ENCODE measurements at places on chromosomes 6 and 20. TPM values are rescaled to one million over a fixed set of nuclear protein-coding genes. Genes with fewer than 3 reads are reported as not detected.

DNA sequence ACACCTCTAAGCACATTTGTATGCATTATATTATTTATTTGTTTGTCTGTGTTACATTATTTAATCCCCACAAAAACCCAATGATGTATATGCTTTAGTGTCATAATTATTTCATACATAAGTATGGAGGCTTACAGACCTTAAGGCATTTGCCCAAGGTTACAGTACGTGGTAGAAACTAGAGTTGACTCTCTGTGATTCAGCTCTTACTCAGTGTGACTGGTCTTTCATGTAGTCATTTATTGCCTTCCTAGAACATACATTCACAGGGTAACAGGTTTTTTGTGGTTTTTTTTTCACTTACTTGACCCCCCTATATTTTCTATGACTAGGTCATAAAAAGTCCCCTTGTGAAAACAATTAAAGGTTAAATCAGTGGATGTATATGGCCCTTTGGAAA, 566.8 kb downstream of the TFAP2A start:
- no peaks in the 10 kb centered on the region for H3K36me3 ChIP-seq
- DNase-seq: no peak
- no peak overlapping the region for H3K27ac ChIP-seq
- H3K4me3 ChIP-seq: no peak overlapping the region
- H3K27me3 ChIP-seq: no peaks in the 10 kb centered on the region

DNA sequence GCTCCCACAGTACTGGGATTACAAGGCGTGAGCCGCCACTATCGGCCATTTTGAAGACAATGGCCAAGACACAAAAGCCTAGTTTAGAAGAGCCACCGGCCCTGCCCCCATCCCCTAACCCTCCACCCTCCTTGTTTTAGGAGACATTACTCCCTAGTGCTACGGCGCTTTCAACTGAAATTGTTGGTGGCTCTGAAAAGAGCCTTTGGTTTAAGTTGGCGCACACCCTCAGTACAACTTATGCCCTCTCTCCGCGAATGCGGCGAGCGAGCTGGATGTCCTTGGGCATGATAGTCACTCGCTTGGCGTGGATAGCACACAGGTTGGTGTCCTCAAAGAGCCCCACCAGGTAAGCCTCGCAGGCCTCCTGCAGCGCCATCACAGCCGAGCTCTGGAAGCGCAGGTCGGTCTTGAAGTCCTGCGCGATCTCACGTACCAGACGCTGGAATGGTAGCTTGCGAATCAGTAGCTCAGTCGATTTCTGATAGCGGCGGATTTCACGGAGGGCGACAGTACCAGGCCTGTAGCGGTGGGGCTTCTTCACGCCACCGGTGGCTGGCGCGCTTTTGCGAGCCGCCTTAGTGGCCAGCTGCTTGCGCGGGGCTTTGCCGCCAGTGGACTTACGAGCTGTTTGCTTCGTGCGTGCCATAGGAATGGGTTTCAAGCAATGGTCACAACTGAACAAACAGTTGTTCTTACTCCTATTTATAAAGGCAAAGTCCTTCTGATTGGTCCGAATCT, 114.9 kb upstream of the BTN3A2 start:
- DNase-seq: peak; percentile 87
- H3K4me1 ChIP-seq: peaks cover 3% of the 10 kb centered on the region
- H3K4me3 ChIP-seq: peak overlapping the region; percentile 85
- peak overlapping the region; percentile 67 for H3K27ac ChIP-seq

GRCh38 chr6:142165227-142165626, 18.2 kb downstream of the VTA1 start:
- DNase-seq: no peak
- H3K36me3 ChIP-seq: no peaks in the 10 kb centered on the region
- H3K27ac ChIP-seq: no peak overlapping the region
- no peak overlapping the region for H3K4me3 ChIP-seq
- no peaks in the 10 kb centered on the region for H3K27me3 ChIP-seq

GRCh38 chr20:8706961-8707700, 361.8 kb upstream of the PLCB4 start:
- no peak overlapping the region for H3K4me3 ChIP-seq
- no peaks in the 10 kb centered on the region for H3K4me1 ChIP-seq
- no peak overlapping the region for H3K27ac ChIP-seq

DNA sequence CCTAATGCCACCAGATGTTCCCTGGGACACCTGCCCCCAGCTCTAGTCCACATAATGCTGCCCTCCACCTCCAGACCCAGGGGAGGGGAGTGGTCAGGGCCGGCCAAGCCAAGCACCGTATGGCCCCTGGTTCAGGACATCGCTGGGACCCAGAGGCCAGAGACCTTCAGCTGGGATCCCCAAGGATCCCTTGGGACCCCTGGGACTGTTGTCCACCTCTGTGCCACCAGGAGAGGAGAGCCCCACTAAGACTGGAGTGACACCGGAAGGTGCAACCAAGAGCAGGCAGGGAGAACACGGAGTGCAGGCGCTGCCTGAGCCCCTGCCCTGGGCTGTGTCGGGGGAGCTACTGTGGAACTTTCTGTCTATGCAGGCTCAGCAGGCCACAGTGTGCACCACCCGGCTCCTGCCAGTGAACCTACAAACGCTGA, 43.6 kb downstream of the CTCFL start:
- no peak overlapping the region for H3K27ac ChIP-seq
- no peak overlapping the region for H3K4me3 ChIP-seq
- peaks cover 12% of the 10 kb centered on the region for H3K27me3 ChIP-seq
- no peak for DNase-seq
- no peaks in the 10 kb centered on the region for H3K36me3 ChIP-seq

DNA sequence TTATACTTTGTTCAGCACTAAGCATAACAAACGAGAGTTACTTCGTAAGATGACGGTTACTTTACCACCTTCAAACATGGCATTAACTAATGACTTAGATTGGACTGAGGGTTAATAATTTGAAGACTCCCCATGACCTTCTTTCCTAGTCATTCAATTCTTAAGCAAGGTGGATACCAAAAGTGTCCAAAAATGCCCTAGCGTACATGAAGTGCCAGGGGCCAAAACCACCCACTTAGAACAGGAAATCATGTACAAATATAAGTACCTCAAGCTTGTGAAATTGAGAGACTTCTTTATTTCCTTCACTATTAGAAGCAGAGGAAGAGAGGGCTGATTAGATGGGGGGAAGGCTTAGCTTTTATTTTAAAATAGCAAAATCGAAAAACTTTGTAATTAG, 166.4 kb downstream of the ATXN1 start:
- H3K27me3 ChIP-seq: no peaks in the 10 kb centered on the region
- H3K4me1 ChIP-seq: no peaks in the 10 kb centered on the region
- H3K27ac ChIP-seq: no peak overlapping the region

GRCh38 chr6:9977411-9977810, 437.5 kb downstream of the TFAP2A start:
- H3K27ac ChIP-seq: no peak overlapping the region
- no peaks in the 10 kb centered on the region for H3K36me3 ChIP-seq
- H3K4me1 ChIP-seq: no peaks in the 10 kb centered on the region
- no peak for DNase-seq
- no peaks in the 10 kb centered on the region for H3K27me3 ChIP-seq

Gene PRL
- total RNA-seq: not detected

DNA sequence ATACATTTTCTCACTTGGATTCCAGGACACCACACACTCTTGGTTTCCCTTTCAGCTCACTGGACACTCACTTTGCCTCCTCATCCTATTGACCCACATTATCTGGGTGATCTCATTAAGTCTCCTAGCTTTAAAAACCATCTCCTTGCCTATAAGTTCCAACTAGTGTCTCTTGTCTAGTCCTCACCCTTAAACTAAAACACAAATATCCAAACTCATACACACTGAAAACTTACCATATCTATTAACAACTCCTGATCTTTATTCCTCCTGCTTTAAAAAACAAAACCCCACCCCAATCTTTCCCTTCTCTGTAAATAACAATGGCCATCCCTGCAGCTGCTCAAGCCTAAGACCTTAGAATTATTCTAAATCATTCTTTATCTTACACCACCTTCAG, 3.5 kb upstream of the SMIM28 start:
- no peak overlapping the region for H3K4me3 ChIP-seq
- DNase-seq: no peak
- H3K36me3 ChIP-seq: no peaks in the 10 kb centered on the region
- no peak overlapping the region for H3K27ac ChIP-seq
- peaks cover 23% of the 10 kb centered on the region for H3K4me1 ChIP-seq

GRCh38 chr6:150267686-150268561, 100.9 kb upstream of the IYD start:
- H3K36me3 ChIP-seq: no peaks in the 10 kb centered on the region
- H3K4me1 ChIP-seq: no peaks in the 10 kb centered on the region
- H3K27me3 ChIP-seq: no peaks in the 10 kb centered on the region
- no peak for DNase-seq
- H3K4me3 ChIP-seq: no peak overlapping the region

DNA sequence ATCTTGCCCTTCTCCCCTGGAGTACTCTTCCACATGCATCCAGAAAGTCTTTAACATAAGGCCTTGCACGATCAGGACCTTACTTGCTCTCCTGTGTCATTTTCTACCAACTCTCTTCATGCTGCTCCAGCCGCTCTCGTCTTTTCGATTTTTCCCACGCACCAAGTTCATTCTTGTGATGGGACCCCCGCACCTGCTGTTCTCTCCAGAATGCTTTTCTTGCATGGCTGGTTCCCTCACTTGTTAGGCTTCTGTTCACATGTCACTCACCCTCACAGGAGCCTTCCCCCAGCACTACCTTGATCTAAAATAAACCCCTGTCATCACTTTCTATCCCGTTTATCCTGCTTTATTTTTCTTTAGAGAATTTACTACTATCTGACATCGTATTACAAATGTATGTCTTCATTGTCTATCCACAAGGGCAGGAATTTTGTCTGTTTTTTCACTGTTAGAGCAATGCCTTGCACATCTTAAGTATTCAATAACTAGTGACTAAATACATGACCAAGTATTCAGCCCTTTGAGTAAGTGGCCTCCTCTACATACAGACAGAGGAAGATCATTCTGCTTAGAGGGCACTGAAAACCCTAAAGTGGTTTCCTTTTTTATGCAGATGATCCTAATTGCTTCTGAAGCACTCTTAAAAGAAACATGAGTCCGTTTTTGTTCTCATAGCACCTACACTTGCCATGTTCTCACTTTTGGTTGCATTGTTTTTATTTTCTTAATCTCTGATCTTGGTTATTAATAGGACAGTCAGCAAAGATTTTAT, 166.9 kb downstream of the SLC16A10 start:
- no peak overlapping the region for H3K4me3 ChIP-seq
- peaks cover 3% of the 10 kb centered on the region for H3K4me1 ChIP-seq
- no peak for DNase-seq
- H3K27ac ChIP-seq: no peak overlapping the region

- H3K27me3 ChIP-seq: no peaks in the 10 kb centered on the region
- no peak overlapping the region for H3K4me3 ChIP-seq
- H3K36me3 ChIP-seq: no peaks in the 10 kb centered on the region
- H3K4me1 ChIP-seq: no peaks in the 10 kb centered on the region
- no peak for DNase-seq
- no peak overlapping the region for H3K27ac ChIP-seq
Observed at GRCh38 chr6:147617366-147617765, 108.9 kb downstream of the SAMD5 start.

DNA sequence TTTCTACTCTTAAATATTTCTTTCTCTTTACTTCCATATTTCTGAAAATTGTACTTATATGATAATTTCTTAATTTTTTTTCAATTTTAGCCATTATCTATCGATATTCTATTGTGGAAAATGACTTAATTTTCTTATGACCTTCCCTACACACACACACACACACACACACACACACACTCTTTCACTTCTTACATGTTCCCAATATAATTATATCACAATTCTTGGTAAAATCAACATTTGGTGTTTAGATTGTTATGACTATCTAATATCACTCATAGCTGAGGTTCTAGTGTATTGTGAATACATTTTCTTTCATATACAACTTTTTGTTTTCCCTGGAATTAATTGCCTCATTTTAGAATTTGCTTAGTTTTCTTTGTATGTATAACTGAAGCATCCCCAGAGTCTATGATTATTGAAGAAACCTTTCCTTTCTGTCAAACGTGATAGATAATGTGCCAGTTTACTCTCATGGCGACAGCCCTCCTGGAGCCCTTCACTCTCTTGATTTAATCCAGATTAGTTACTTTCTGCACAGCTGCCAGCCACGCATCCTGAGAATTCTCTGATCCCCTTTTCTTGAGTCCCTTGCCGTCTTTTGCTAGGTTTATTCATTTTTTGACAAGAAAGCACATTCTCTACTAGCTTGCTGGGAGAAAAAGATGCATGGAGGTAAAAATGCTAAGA, 63.4 kb downstream of the RNF182 start:
- H3K4me3 ChIP-seq: no peak overlapping the region
- no peaks in the 10 kb centered on the region for H3K36me3 ChIP-seq
- H3K27ac ChIP-seq: no peak overlapping the region
- H3K4me1 ChIP-seq: no peaks in the 10 kb centered on the region
- no peak for DNase-seq
- H3K27me3 ChIP-seq: no peaks in the 10 kb centered on the region

DNA sequence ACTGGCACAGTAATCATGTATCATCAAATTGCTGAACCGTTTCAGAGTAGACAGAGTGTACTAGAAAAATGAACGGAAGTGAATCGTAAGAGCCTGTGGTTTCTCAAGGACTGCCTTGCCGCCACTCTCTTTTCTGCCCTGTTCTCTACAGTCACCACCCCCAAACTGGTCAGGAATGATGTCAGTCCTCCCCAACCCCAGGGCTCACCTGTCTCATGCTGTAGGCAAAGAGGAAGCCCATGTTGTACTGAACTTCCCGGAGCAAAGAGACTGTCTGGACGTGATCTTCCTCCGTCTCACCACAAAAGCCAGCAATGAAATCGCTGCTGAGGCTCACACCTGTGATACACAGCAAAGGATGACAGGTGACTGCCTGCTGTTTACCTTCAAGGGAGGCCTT, 31.0 kb downstream of the CDK5RAP1 start:
- no peak for DNase-seq
- peaks cover 13% of the 10 kb centered on the region for H3K36me3 ChIP-seq
- H3K27ac ChIP-seq: no peak overlapping the region
- no peaks in the 10 kb centered on the region for H3K4me1 ChIP-seq
- H3K4me3 ChIP-seq: no peak overlapping the region
- no peaks in the 10 kb centered on the region for H3K27me3 ChIP-seq

GRCh38 chr6:125611573-125612344, 137.7 kb upstream of the HEY2 start:
- peak; percentile 96 for DNase-seq
- H3K27me3 ChIP-seq: no peaks in the 10 kb centered on the region

DNA sequence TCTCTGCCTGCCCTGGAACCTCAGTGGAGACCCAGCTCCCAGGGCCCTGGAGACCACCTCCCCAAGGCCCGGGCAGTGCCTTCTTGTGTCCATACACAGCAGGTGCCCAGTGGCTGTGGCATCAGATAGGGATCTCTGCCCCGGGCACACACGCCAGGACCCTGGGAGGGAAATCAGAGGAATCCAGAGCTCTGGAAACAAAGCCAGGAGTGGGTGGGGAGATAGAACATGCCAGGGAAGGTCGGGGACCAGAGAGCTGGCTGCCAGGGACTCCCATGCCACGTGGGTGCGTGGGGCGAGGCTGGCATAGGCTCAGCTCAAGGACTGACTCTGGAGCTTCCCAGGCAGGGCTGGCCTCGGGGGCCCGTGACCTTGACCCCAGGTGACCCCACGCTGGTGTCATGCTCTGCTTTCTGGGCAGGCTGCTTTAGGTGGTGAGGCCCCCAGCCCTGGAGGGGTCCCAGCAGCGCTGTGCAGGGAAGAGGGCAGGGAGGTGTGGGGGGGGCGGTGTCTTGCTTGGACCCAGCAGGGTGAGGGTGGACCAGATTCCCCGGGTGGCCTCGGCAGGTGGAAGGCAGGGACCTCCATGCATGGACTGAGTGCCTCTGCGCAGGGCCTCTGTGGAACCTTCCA, 17.6 kb upstream of the GATA5 start:
- H3K4me1 ChIP-seq: no peaks in the 10 kb centered on the region
- H3K27ac ChIP-seq: no peak overlapping the region
- H3K36me3 ChIP-seq: no peaks in the 10 kb centered on the region
- H3K4me3 ChIP-seq: no peak overlapping the region
- no peak for DNase-seq

Gene DZANK1
- 3.0 TPM for total RNA-seq
